ENCODE measurements at places on chromosomes 2 and 18.

DNA sequence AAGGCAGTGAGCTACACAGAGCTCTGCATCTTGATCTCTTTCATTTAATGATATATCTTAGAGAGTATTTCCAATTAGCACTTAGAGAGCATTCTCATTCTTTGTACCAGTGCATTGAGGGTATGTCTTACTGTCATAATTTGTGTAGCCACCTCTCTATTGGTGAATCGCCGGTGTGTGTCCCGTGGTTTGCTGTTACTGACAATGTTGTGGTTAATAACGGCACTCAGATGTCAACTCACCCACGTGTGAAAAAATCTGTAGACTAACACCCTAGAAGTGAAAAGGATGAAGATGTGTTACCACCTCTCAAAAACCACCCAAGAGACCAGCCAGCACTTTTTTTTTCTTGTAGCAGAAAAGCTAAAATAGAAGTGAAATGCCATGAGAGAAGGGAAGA lies 37.1 kb downstream of the TEX51 start:
- DNase-seq: no peak

- DNase-seq: no peak
Observed at GRCh38 chr2:109201465-109202327, 72.7 kb downstream of the SH3RF3 start.

DNA sequence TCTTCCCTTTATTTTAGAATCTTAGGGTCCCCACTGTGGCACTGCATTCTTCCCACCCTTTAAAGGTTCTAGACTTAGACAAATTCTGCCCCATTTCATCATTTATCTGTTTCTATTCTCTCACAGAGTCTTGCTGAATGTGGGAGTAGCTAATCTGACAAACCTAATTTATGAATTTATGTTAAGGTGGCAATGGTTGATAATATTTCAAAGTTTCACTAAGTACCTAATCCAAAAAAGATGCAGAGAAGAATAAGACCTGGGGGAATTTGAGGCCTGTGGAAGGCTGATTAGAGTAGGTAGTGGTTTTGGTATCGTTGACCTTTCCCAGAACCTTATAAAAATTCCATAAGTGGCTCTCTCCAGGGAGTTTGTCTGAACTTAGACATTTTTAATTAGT lies 18.0 kb downstream of the KCNE4 start:
- no peak for DNase-seq

- DNase-seq: no peak
Observed at GRCh38 chr2:61705625-61706024, 148.2 kb downstream of the FAM161A start.

GRCh38 chr2:228329282-228329681 lies 147.8 kb upstream of the SPHKAP start:
- DNase-seq: no peak

DNA sequence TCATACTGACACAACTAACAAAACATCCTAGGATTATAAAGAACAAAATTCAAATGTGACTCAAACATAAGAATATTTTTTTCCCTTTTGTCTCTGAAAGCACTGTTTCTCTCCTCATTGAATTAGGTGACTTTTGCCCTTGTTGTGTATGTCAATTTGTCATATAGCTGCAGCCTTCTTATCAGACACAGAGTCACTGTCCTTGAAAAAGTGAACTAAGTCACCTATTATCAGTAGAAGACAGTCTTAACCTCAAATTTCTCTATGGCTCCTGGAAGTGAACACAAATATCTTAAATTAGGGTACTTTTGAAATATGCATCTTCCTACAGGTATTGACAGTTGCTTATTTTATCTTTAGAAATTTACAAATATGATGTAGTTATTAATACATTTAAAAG lies 360.6 kb downstream of the NBAS start:
- no peak for DNase-seq

DNA sequence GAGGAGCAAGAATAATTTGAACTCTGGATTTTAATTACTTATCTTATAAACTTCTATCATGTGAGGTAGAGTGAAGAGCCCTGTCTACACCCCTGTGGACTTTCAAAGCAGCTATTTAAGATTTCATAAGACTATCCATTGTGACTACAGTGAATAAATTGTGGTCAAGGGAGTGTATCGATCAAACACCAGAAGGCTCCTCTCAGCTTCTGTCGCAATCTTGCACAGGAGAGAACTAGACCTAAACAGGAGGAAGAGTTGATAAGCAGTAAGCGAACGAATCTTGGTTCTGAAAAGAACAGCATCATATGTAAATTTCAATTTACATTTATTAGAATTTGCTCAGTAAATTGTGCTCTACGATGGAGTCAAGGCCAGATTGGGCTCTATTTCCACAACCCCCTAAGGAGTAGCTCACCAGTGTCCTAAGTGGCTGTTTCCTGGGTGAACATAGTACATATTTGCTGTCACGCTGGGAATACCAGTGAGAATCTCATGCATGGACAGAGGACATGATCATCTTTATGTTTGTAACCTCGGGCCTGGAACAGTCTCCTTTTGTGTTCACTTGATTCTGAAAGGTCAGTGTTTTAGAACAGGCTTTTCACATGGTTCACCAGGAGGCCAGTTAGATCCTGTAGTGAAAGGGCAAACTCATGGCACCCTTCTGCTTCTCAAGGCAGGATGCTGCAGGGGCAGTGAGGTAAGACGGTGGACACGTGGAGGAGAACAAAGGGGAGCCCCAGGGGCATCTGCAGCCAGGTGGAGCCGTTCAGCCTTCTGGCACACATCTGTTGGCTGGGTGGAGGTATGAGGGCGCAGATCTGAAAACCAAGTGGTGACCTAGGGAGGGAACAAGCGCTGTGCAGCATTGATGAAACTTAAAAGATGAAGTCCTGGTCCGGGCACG lies 33.3 kb downstream of the NPAS2 start:
- no peak for DNase-seq

DNA sequence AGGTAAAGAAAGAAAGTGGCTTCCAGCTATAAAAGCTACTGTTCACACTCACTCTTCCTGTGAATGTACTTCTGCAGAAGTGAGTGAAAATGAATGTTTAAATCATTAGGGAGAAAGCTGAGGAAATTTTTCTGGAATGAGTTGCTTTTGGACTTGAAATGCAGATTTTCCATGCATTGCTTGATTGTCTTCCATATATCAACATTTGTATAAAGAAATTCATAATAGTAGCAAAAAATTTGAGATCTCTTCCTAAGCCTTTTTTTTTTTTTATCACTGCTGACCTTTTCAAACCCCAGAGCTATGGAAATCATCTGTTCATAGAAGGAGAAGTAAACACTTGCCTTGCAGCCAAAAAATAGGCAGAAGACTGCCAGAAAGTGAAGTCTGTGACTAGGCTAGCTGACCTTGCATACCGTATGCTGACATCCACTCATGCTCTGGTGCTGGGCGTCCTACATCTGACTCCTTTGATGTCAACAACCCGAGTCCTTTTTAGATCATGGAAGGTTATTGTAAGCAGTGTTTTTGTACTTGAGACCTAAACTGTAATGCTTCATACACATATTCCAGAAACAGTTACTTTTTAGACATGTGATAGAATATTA lies 154.5 kb upstream of the RASGRP3 start:
- DNase-seq: peak; percentile 71

DNA sequence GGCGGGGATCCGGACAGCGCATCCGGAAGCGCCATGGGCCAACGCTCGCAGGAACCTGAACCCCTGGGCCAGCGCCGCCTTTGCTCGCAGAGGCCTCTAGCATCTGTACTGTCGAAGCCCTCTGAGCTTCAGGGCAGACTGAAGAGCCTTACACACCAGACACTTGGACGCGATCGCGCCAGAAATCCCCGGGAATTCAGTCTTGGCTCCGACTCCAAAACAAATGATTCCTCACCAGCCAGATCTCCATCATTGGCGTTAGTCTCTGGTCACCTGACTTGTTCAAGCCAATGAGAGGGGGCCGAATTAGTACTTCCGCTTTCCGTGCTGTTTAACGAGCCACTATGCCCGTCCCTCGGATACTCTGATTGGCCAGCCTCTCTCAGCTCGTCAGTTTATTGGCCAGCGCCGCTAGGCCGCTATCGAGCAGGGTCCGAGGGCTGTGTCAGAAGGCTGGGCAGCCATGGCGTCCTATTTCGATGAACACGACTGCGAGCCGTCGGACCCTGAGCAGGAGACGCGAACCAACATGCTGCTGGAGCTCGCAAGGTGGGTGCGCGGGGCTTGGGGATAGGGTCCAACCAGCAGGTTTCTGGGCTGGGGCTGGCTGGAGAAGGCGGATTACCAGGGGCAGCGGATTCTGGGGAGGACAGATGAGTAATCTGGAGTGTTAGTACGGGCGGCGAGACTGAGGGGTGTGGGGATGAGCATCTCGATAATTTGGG lies at the start of gene RNF181:
RNF181 (plus strand) TSS at position 445 of the 725 bp plus-strand sequence; CDS start at position 464, 19 bp downstream.
- DNase-seq: peak; percentile 96

GRCh38 chr2:103165836-103166235 lies 404.0 kb downstream of the TMEM182 start:
- no peak for DNase-seq

DNA sequence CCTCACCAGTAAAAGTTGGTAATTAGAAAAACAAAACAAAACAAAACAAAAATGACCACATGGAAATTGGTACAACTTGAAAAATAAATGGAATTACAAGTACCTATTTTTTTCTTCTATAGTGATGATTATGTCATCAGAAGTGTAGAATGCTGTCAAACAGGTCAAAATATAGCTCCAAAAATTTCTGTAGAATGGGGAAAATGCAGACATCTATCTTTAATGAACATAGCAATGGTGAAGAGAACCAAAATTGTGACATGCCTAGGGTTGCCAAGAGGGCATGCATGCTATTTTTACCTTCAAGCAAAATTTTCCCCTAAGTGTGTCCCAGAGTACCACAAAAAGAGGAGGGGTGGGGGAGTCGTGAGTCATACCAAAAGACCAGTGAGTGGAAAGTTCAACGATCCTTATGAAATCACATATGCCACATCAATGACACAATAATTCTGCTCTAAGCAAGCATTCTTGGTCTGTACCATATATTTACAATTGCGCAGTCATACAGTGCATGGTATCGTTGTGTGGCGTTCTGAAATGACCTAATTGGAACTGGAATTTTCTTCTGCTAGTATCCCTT lies 1436.4 kb downstream of the SUCLG1 start:
- no peak for DNase-seq

GRCh38 chr2:162538967-162539366 lies 195.0 kb downstream of the GCA start:
- DNase-seq: no peak

GRCh38 chr18:61727241-61728193 lies 165.3 kb downstream of the RNF152 start:
- DNase-seq: no peak

DNA sequence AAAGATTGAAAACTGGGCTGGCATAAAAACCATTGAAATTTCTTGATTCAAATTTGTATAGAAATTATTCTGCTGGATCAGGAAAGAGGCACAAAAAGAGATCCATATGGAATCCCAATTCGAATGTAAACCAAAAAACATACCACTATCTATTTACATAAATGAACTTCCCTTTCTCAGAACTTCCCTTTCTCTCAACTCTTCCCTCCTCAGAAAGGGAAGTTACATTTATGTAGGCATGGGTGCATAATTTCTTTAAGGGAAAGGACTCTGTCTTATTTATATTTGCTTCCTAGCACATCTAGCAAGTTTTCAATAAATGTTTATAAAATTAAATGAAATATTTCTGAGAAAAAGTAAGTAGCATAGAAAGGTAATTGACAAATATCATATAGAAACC lies 398.1 kb upstream of the ATP5MC3 start:
- no peak for DNase-seq

GRCh38 chr2:62658891-62659290 lies 46.6 kb upstream of the EHBP1 start:
- no peak for DNase-seq

DNA sequence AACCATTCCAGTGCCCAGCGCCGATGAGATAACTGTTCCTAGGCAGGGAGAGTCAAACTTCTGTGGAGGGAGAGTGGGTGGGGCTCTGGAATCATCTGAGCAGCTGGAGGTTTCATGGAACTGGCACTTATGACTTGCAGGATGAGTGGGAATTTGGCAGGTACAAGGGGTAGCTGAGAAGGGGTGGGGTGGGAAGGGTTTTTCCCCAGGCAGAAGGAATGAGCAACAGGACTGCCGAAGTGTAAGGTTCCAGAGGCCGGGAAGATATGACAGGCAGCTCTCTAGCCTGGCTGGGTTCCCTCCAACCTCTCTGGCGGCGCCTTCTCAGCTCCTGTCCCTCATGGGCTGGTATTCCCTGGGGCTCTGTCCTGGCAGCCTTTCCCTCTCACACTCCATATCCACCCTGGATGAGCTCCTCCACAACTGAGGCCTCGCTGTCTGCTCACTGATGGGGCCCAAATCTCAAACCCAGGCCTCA lies 2.5 kb upstream of the TET3 start:
- no peak for DNase-seq

DNA sequence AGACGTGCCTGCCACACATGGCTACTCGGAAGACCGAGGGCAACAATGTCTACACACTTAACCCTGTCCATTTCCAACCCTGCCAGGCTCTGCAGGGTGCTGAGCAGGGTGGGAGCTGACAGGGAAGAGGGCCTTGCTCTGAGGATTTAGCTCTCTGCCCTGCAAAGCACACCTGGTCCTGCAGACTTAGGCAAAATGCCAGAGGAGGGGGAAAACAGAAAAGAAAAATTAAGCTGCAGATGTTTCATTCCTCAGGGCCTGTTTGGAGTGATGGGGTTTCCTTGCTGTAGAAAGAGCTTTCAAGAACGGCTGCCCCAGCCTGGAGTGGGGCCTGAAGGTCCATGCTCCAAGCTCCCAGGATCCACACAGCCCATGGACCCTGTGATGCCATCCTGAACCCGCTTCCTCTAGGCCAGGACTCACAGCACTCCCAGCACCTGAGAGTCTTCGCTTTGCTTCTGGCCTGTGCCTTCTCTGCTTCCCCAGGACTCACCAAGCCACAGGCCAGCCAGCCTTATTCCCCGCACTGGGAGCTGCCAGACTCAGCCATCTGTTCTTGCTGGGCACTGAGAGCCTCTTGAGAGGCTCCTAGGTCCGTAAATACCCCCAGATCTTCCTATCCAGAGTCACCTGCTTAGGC lies 9.1 kb upstream of the TEX51 start:
- no peak for DNase-seq

DNA sequence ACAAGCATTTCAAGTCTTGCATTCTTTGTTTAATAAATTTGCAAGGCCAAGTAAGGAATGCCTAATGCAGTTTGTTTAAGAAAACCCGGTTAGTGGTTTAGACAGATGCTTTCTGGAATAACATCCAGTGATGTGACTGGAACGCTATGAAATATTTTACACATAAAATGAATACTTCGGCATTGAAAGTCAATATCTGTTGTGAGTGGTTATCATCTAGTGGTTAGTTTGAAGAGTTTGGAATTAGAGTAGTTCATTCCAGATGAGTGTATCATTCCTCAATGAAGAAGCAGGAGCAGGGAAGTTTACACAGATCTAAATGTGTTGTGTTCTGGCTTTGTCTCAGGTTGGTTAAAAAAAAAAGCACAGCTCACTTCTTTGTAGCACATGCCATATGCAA lies 608.0 kb upstream of the PIK3C3 start:
- no peak for DNase-seq

GRCh38 chr18:48023334-48024008 lies 93.0 kb upstream of the SMAD2 start:
- peak; percentile 45 for DNase-seq

GRCh38 chr2:28390746-28391563 lies 1.7 kb upstream of the FOSL2 start:
- peak; percentile 66 for DNase-seq

GRCh38 chr2:158745067-158745865 lies 49.9 kb upstream of the DAPL1 start:
- peak; percentile 32 for DNase-seq
